ENCODE measurements at places on chromosomes 12 and 14.
A peak's percentile ranks its signal among the peaks of the same experiment; 100 is the strongest.

GRCh38 chr14:22535126-22535525, 53.9 kb downstream of the DAD1 start:
- DNase-seq = no peak

DNA sequence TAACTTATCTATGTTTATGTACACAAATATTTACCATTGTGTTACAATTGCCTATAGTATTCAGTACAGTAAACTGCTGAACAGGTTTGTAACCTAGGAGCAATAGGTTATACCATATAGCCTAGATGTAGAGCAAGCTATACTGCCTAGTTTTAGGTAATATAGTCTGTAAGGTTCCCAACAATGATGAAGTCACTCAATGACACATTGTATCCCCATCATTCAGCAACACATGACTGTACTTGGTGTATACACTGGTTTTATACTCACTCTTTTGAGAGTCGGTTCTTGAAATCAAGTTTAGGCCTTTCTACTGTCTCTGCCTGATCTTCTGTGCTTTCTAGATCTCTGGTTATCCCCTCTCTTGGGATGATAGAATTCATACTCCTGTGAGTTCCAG, 5.5 kb downstream of the RNASE1 start:
- DNase-seq = no peak

DNA sequence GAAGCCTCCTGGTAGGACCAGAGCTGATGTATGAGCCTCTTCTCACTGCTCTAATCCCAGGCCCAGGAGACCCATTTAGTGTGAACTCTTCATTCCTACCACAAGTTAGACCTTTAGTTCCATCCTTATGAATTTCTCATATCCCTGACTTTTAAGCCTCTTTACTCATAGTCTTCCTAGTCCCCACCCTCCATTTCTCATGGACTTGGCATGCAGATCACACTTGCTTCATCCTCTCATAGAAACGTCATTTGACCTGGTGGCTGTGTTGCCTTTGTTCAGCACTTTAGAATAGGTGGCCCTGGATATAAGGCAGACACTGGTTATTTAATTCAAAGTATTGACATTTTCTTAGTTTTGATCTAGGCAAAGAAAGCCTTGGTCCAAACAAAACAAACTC, 99.5 kb downstream of the SLC16A7 start:
- no peak for DNase-seq

- DNase-seq = no peak
Observed at GRCh38 chr14:75439989-75440388, 12.2 kb downstream of the JDP2 start.

GRCh38 chr12:105487963-105488362, 157.5 kb downstream of the C12orf75 start:
- no peak for DNase-seq

DNA sequence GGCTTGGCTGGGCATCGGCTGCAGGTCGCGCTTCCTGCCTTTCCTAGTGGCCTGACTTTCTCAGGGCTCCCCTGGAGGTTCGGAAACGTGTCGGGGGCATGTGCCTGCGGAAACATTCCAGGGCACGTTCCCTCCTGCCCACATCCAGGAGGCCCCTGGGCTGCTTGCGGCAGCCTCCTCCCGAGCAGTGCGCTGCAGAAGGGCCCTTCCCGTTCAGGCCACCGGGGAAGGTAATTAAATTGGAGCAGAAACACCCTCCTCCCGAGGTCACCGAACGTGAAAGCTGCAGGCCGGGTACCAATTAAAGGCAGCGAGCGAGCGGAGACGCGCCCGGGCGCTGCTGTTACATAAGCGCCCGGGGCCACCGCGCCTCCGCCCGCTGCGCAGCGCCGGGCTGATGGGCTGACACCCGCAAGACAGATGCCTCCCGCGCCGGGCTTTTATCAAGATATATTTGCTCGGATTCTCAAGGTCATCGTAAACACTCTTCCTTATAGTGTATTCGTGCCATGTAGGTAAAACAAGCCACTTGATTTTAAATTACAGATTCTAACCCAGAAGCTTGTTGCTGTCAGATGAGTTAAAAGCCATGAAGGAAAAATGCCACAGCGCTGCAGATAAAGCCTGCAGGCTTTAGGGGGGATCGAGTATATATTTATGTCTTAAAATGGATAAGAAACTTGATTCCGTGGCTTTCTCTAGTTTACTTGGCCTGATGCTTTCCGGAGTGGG, 31.4 kb downstream of the SSPN start:
- DNase-seq = no peak

DNA sequence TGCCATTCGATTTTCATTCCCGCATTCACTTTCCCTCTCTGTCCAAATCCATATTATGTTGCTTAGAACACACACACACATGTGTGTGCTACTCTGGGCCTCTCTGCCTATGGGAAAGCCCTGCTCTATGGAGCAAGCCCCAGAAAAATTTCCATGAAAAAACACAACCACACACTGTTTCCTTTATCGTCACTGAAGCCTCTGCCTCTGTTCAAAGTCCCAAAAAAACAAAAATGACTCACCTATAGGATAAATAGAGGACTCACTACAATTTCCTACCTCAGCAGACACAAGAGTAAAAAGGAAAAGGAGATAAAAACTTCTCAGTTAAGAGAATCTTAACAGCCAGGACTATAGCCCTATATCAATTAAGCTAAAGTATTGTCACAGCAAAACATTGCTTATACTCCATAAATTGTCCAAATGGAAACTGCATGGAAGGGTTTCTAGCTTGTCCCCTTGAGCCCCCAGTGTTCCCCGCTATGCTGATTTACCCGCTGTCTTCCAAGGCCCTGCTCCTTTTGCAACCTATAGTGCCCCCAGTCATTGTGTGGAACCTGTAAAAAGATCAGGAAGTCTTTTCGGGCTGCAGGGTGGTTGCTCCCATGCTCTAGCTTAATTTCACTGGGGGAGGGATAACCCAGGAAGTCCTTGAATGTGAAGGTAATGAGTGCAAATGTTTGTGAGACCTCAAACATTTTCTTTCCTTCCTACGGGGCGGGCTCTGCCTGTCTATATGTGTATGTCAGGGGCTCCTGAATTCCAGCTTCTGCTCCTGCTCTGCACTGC, 11.1 kb upstream of the PIP4K2C start:
- no peak for DNase-seq

DNA sequence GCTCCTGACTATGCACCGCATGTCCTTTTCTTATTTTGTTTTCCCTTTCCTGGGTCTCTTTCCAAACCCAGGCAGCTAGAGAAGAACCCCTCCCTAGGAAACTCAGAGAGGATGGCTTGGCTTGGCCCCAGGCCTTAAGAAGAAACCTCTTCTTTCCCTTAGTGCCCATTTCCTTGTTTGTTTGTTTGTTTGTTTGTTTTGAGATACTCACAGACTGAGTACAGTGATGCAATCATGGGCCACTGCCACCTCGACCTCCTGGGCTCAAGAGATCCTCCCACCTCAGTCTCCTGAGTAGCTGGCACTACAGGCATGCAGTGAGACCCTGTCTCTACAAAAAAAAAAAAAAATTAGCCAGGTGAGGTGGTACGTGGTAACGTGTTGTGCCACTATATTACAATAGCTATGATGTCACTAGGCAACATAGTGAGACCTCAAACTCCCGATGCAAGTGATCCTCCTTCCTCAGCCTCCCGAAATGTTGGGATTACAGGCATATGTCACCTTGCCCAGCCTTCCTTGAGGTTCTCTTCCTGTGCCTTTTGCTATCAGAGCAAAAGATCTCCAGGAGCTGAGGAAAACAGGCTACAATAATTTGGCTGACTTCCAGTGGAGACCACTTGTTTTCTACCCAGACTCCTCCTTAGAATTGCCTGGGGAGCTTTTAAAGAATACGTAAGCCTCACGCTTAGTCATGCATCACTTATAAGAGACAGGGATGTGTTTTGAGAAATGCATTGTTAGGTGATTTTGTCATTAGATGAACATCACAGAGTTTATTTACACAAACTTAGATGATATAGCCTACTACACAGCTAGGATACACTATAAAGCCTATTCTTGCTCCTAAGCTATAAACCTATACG, 34.5 kb upstream of the LGALS3 start:
- no peak for DNase-seq

GRCh38 chr12:102535306-102535705, 54.9 kb upstream of the IGF1 start:
- DNase-seq = no peak

DNA sequence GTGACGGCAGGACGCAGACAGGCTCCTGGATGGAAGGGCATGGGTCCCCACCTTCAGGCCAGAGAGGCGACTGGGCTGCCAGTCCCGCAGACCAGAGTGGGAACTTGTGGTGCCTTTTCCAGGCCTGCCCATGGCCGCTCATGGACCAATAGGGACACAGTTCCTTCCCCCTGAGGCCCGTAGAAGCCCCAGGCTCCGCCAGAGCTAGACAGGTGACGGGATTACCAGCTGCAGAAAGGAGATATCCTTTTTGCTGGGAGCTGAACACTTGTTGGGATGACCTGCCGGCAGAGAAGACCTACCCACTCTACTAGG, 73.6 kb upstream of the RASSF8 start:
- DNase-seq = no peak

DNA sequence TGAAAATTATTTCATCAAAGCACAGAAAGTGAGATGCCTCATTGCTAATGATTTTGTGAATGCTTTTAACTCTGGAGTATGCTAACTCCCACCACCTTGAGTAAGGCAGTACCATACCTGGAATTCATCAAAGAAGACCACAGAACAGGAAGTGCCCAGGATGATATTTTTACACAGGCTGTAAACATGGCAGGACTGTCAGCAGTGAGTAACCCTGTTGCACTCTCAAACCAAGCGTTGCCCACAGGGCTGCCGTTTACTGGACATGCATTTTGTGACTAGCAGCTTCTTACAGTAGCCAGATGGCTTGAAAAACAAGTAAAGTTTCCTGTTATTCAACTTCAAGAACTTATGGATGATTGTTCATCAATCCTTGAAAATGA, 42.4 kb downstream of the RALGAPA1 start:
- peak; percentile 8 for DNase-seq

- no peak for DNase-seq
Observed at GRCh38 chr12:131151558-131152345, 198.0 kb downstream of the ADGRD1 start.

GRCh38 chr12:97200181-97200580, 262.4 kb upstream of the RMST start:
- DNase-seq = no peak

DNA sequence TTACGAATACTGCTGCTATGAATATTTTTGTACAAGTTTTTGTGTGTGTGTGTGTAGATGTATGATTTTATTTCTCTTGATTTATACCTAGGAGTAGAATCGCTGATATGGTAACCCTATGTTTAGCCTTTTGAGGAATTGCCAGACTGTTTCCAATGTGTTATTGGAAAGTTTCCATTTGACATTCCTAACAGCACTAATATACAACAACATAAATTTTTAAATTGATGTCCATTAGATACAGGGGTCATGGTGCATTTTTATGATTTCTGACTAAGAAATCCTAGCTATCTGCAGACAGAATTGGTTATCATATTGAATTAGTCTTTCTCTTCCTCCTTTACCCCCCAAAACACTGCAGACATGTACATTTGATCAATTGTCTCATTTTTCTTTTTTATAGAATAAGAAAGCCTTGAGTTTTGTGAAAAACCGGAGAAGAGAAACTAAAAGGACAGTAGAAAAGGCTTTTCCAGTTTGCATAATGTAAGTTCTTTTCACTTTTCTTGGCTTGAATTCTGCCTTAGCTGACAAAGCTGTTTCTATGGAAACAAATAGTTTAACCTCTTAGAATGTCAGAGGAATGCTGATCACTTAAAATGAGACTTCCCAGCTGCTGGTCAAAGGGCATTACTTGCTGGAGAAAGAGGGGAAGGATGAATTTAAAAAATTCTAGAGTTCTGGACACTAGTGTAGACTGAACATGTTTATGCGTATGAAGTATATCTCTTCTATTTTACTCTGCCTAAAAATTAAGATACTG, 28.2 kb downstream of the PALS1 start:
- DNase-seq = no peak

DNA sequence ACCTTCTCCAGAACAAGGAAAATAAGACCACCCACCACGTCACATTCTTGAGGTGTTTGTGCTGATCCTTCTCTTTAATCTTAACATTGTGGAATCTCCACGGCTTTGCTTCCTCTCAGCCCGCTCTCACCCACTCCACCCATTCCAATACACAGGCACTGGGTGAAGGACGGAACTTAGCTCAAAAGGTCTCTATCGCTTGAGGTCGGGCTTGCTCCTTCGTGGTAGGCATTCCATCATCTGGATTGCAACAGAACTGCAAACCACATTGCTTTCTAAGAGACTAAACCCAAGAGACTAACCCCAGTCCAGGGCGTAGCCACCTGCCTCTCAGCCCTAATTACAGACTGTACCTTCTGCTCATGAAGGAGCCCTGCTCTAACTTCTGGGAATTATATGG, 24.0 kb upstream of the MDM2 start:
- DNase-seq = no peak

DNA sequence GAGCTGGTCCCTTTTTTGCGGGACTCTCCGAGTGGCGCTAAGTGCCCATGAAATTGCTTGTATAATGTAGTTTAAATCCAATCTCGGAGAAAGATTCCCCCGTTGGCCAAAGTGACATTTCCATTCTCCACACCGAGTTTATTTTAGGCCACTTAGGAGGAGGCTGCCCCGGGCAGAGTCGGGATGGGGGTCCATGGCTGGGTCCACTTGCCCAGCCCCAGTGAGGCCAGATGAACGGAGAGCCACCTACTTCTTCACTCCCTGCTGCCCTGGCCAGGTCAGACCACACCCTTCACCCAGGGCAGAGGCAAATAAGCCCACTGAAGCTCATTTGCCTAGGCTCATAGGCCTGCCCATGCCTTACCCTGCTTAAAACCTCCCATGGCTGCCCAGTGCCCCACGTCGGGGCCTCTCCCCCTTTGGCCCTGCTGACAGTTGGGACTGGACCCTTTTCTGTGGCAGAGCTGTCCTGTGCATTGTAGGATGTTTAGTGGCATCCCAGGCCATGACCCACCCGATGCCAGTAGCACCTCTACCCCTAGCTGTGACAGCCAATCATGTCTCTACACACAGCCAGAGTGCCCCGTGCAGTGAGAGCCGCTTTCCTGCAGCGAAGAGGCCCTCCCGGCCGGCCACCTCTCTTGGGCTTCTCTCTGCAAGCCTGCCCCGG, 51.3 kb downstream of the FAM222A start:
- no peak for DNase-seq

- no peak for DNase-seq
Observed at GRCh38 chr14:74548881-74549280, 55.3 kb downstream of the ISCA2 start.

DNA sequence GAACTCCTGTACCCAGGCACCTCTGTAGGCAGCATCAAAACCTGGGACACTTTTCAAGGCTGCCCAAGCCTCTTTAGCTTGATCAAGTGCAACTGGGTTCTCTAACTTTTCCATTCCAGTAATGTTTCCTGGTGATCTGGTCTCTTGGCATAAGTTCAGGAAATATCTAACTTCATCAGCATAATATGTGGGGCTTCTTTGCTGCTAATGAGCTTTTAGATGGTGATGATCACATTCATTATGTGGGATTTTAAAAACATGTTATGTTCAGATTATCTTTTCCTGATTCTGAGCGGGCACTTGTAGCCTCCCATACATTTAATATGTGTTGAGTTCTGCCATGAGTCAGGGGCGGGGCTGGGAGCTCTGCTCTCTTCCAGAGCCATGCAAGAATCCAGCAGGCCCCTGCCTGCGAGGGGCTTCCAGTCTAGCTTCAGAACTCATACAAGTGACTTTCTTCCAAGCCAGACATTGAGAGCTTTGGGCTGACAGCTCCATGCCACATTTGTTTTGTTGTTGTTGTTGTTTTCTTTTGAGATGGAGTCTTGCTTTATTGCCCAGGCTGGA, 39.5 kb upstream of the RIN3 start:
- no peak for DNase-seq

Measured in CD4-positive, alpha-beta T cell treated with Interleukin-21 for 1 hour (primary cell).